ENCODE measurements at places on chromosomes 11 and 22.

DNA sequence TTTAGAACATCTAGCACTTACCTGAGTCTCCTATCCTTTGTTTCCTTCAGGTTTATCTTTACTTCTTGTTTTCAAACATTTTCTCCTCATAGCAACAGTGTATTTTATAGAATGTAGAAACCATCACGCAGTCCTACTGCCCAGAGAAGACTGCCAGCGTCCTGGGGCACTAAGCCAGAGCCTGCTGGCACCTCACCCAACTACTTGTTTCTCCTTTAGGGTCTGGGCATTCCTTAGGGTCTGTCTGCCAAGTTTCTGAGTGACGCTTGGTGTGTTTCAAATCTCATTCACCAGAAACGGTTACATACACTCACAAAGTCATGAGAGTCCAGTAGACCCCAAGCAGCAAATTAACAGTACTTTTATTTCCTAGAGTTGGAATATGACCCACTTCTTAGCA, 49.6 kb upstream of the SLC25A1 start:
- DNase-seq = no peak

DNA sequence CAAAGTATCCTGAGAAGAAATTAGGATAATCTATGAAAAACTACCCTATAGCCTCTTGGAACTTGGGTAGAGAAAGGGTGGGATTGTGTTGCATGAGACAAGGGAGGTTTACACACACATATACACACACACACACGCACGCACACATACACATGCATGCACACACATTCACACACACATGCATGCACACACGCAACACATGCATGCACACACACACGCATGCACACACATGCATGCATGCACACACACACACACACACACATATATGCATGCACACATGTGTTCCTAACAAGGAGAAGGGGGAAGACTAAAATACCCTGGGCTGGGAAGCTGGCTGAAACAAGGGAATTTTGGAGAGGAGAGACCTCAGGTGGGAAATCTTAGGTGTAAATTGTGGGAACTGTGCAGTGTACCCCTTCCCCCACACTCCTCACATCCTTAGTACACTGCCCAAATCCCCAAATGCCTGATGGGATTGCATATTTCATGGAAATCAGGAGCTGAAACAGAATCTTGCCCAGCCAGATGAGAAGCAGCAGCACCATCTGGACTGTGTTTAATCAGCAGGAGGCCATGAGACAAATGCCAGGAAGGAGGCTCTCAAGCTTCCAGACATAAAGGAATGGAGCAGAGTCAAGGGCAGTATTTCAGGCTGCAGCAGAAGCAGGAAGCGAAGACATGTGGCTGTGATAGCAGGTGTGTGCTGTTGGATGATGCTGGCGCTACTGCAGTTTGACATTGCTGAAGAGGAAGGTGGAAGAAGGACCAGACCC, 14.6 kb upstream of the POLD3 start:
- no peak for DNase-seq

DNA sequence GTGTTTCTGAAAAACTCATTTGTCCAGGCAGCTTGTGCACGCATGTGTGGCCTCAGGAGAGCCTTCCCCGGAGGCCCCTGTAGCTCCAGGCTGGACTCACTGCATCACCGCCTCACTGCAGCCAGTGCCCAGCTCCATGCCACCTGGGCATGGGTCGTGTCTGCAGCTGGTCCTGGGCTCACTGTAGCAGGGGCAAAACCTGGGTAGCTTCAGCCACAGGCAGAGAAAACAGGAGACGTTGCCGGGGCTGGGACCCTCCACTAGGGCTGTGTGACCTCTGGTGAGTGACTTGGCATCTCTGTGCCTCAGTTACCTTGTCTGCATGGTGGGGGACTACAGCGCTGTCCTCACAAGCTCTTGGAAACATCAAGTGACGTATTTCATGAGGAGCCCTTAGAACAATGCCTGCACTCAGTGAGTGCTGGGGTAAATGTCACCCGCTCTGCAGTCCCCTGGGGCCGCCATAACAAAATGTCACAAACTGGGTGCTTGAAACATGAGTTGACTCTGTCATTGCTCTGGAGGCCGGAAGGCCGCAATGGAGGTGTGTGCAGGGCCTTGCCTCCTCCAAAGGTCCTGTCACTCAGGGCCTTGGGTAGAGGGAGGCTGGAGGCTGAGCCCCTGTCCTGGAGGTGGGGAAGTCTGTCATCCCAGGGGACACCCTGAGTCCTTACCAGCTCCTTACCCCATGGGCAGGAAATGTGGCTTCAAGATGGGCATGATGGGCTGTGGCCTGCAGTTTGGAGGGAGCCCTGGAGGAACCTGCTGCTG, 488.7 kb downstream of the TBC1D22A start:
- no peak for DNase-seq

- no peak for DNase-seq
Observed at GRCh38 chr11:111933872-111934271, 3.3 kb upstream of the DIXDC1 start.

DNA sequence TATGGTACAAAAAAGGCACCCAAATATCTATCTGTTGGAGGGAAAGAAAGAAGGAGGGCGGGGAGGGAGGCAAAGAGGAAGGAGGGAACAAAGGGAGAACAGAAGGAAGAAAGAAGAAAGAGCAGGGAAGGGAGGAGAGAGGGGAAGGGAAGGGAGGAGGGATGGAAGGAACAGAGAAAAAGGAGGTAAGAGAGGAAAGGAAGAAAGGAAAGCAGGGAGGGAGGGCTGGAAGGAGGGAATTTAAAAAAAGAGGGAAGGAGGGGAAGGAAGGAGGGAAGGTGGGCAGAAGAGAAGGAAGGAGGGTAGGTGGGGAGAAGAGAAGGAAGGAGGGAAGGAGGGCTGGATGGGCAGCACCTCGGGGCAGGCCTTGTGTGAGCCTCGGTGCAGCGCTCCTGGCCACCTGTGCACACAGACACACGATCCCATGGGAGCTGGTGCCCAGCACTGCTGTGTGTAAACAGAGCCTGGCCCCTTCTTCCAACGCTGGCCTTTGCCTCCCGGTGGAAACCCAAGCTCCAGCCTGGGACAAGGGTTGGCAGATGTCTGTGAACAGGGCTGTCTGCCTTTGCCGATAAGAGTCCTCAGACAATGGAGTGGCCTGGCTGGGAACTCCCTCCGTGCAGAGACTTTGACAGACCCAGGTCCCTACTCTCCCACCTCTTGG, 23.2 kb downstream of the SMIM38 start:
- DNase-seq = no peak

GRCh38 chr11:126155402-126156187, 55.9 kb downstream of the RPUSD4 start:
- DNase-seq = no peak

DNA sequence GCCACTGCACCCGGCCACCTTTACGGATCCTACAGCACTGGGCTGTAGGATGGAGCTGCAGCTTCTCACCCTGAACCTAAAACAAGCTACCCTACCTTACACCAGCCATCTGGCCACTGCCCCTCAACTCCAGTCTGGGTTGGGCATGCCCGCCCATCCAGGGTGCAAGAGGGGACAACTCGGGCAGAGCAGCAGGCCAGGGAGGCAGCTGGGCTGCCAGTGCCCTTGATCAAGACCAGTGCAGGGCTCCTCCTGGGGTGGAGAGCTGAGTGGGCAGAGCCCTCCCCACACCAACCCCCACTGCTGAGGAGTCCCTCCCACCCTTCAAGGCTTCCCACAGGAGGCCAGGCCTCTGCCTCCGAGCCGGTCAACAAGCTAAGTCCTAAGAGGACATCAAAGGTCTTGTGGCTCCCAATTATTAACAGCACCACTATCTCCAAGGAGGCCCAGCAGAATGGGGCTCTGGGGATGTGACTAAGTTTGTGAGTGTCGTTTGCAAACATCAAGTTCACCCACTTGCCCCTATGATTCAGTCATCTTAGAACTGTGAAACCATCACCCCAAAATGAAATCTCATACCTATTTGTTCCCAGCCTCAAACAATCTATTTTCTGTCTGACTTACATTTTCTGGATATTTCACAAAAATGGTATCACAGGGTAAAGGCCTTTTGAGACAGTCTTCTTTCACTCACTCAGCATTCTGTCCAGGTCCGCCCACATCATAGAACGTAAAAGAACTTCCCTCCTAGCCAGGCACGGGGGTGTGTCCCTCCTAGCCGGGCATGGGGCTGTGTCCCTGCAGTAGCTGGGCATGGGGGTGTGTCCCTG, 11.0 kb downstream of the GATD1 start:
- DNase-seq = no peak

- no peak for DNase-seq
Observed at GRCh38 chr11:13772223-13773046, 104.0 kb downstream of the FAR1 start.

GRCh38 chr11:122045181-122045586, 70.8 kb downstream of the BLID start:
- DNase-seq = no peak

GRCh38 chr11:3906166-3906565, 50.7 kb downstream of the STIM1 start:
- DNase-seq = no peak

DNA sequence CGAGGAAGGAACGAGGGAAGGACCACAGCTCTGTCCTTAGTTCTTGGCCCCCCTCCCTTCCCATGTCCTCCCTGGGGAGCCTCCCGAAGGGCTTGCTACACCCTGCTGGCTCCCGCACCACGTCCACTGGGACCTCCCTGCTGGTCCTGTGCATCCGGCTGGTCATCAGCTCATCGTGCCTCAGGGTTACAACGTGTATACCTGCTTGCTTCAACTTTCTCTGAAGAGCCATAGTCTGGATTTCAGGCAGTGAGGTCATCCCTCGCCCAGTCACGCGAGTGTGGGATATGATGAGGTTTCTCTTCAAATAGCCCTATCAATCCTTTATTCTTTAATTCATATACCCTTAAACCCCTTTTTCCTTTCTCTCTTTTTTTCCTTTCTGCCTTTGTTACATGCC, 21.5 kb upstream of the CECR2 start:
- no peak for DNase-seq

DNA sequence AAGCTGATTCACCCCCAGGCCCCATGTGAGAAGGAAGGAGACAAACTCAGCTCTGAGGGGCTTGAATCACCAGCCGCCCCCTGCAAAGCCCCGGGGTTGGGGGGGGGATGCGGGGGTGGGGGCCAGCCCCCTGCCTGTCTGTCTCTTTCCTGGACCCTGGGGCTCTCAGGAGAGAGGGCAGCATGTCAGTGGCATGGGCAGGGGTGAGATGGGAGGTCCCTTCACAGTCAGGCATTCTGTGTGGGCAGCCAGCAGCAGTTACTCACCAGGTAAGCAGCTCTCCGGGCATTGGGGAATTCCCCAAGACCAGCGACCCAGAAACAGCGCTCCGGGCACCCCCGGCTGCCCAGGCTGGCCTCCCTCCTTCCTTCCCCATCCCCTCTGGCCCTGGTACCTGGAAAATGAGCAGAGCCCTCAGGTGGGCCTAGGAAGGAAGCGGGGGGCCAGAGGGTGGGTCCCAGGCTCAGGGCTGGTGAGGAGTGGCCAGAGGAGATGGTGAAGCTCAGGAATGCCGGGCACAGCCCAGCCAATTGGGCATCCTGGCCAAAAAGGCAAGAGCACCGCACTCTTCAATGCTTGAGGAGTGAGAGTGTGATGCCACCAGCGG, 4.2 kb upstream of the LIF start:
- peak; percentile 76 for DNase-seq

DNA sequence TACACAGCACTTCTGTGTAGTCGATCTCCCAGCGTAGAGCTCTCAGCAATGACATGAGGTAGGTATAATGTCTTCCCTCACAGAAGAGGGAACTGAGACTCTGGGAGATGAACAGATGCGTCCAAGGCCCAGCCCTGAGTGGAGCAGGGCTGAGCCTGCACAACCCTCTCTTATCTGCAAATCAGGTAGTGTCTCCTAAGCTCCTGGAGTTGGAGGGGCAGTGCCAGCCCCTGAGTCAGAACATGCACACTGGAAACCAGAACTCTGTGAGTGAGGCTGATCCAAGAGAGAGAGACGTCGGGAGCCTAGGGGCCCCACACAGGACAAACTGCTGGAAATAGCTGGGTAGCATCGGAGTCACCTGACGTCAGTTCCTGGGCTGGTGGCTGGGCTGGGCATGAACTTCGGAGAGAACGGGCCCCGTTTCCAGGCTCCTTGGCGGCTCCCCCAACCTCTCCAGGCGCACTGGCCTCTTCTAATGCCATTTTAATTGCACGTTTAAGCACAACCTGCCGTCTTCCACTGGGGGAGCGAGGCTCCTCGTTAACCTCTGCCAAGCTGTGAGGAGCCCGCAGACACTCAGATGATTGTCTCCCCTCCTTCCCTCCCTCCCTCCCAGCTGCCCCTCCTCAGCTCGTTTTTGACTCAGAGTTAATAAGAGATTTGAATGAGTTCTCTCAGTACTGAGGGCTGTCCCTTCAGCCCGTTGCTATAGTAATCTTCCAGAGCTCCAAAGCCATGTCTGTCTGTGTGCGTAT, 191.2 kb upstream of the TBCEL start:
- DNase-seq = no peak

DNA sequence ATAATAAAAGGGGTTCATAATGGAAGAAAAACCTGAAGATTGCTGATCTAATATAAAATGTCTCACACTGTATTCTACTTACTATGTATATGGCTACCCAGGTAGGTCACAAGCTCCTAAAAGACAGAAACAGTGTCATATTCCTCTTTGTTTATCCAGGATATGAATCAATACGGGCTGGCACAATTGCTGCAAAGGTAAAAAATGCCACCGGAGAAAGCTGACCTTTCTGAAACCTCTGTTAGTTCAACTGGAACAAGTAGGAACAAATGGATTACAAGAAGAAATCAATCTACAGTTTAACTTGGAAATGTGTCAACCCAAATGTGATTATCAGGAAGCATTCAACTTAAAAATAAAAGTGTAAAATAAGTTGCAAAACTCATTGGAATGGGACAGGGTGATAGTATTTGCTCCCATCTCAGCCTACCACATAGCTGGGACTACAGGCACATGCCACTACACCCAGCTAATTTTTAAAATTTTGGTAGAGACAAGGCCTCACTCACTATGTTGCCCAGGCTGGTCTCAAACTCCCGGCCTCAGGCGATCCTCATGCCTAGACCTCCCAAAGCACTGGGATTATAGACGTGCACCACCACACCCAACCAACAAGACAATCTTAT, 27.6 kb downstream of the SLC35F2 start:
- no peak for DNase-seq

GRCh38 chr11:26276798-26277424, 55.0 kb upstream of the ANO3 start:
- DNase-seq = peak; percentile 58

GRCh38 chr11:17639091-17639490, 80.3 kb upstream of the MYOD1 start:
- DNase-seq = no peak

- peak; percentile 94 for DNase-seq
Observed at GRCh38 chr11:67464411-67465188, 4.5 kb downstream of the TMEM134 start.

GRCh38 chr11:71429701-71430100, 18.5 kb downstream of the DHCR7 start:
- no peak for DNase-seq

- DNase-seq = no peak
Observed at GRCh38 chr11:9038541-9038940, 34.7 kb upstream of the NRIP3 start.

GRCh38 chr11:34242037-34242625, 115.7 kb downstream of the ABTB2 start:
- DNase-seq = no peak

DNA sequence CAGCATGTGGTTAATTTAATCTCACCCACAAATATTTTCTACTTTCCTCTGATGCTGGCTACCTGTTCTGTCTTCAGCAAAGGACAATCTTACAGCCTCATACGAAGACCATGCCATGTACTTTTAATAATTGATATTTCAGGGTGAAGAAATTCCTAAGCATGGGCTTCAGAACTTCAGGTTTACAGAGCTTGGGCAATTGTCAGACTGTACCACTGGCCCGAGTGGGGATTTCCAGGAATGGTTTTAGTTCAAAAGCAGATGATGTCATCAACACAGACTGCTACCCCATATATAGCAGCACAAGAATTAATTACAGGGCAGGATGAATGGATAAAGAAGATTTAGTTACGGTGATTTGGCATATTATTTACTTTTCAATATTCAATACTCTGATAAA, 171.8 kb downstream of the ETS1 start:
- DNase-seq = no peak

Measured in activated T-cell treated with anti-CD3 and anti-CD28 coated beads, Interleukin-2, amount 50 U/mL, for 48 hours (primary cell).